ENCODE measurements at places on chromosomes 2 and 18.
A peak's percentile ranks its signal among the peaks of the same experiment; 100 is the strongest.

GRCh38 chr2:177818412-177818811 is 254.2 kb downstream of the PDE11A start:
- DNase-seq = no peak

DNA sequence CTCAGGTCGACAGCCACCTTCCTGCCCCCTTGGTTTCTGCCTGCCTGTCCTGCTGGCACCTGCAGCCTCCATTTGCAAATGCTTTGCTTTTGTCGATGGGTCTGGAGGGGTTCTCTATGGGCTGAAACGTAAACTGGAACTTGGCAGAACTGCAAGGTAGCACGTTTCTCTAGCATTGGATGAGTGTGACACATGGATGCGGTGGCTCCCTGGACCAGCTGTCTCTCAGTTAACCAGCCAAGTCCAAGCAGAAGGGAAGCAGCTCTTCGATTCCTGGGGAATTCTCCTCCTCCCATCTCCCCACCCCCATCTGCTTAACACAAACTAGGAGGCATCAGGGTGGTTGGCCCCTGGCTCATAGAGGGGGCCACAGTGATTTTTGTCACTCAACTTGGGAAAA is 57.3 kb downstream of the ITGB1BP1 start:
- DNase-seq = no peak

DNA sequence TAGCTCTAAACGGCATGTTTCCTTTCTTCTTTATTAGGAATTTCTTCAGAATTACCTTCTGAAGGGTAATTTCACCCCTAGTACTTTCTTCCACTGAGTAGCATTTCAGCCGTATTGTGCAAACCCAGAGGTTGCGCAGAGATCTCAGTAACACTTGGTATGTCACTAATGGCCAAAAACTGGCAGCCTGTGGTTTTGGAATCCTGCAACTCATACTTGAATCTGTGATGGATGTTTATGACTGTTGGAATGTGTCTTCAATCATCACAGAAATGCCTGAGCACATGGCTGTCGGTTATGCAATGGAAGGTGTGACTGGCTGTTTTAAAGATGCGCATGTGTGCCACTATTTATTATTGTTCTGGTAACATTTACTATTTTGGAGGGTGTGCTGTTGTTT is 100.0 kb downstream of the COLEC12 start:
- DNase-seq = no peak

DNA sequence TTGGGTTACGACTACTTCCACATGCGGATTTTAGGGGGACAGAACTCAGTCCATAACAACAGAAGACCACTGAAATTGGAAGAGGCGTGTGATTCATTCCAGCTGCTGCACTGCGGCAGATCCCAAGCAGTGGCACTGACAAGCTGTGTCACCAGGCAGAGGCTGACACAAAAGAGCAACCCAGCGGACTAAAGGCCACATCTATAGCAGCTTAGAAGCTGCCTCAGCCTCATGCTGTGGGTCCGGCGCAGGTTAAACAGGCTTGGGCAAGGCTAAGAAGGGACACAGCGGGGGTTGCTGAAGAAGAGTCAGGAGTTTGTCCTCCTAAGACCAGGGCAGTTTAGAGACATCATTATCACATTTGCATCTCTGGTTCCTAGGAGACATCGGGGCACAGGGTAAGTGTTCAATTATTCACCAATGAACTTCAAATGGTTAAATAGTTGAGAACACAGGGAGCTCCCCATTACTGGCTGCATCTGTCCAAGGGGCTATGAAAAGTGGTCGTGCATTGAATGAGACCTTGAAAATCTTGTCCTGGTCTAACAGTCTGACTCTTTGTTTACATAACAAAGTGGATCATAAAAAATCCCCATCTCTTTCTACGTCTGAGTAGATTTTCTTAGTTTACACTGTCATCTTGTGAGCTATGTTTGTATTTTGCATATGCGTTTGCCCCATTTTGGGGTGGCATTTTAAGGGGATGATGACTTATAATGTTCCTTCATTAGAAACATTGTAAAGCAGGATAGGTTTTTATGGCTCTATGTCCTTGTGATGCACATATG is 162.3 kb upstream of the TRIB2 start:
- DNase-seq = no peak

GRCh38 chr2:25259737-25260124 is 82.0 kb downstream of the DNMT3A start:
- DNase-seq = no peak

GRCh38 chr2:239600650-239601049 is 199.8 kb upstream of the HDAC4 start:
- DNase-seq = no peak

- peak; percentile 74 for DNase-seq
Observed at GRCh38 chr18:51051105-51051712, 21.2 kb downstream of the SMAD4 start.

GRCh38 chr18:75063615-75064512 is 145.1 kb downstream of the PTGR3 start:
- no peak for DNase-seq

GRCh38 chr2:13009027-13009642 is 292.4 kb downstream of the TRIB2 start:
- DNase-seq = no peak

- no peak for DNase-seq
Observed at GRCh38 chr2:186518945-186519344, 32.9 kb downstream of the ZC3H15 start.

- no peak for DNase-seq
Observed at GRCh38 chr2:12047761-12048160, 301.3 kb downstream of the LPIN1 start.

- no peak for DNase-seq
Observed at GRCh38 chr2:140698636-140699035, 1432.2 kb downstream of the LRP1B start.

- no peak for DNase-seq
Observed at GRCh38 chr2:233056961-233057605, 3.1 kb upstream of the INPP5D start.

GRCh38 chr2:232981767-232982360 is 31.2 kb downstream of the NGEF start:
- DNase-seq = no peak
